ENCODE measurements at places on chromosomes 6 and 20.
A peak's percentile ranks its signal among the peaks of the same experiment; 100 is the strongest.

- DNase-seq: no peak
Measured at GRCh38 chr20:25579081-25579770, 6.1 kb downstream of the NINL start.

GRCh38 chr6:159756508-159756907 lies 5.3 kb upstream of the ACAT2 start:
- DNase-seq: no peak

- no peak for DNase-seq
Measured at GRCh38 chr20:50303573-50304500, 113.2 kb downstream of the CEBPB start.

DNA sequence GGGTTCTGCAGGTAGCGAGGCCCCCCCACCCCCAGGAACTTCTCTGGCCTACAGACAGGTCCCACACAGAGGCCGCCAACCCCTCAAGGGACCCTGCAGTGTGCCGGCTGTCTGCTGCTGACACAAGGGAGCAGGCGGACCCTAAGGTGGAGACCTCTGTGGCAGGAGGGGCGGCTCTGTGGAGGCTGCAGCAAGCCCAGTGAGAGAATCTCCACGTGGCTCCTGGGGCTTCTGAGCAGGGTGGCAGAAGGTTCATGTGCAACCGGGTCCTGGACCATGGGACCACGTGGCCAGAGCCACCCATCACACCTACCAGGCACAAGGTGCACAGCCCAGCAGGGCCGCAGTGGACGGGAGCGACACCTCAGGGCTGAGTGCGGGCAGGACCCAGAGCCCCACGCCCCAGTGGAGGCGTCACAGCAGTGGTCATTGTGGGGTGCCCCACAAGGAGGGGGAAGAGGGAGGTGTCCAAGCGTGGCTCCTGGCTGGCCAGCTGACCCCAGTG lies 4.3 kb downstream of the ARFRP1 start:
- DNase-seq: no peak

DNA sequence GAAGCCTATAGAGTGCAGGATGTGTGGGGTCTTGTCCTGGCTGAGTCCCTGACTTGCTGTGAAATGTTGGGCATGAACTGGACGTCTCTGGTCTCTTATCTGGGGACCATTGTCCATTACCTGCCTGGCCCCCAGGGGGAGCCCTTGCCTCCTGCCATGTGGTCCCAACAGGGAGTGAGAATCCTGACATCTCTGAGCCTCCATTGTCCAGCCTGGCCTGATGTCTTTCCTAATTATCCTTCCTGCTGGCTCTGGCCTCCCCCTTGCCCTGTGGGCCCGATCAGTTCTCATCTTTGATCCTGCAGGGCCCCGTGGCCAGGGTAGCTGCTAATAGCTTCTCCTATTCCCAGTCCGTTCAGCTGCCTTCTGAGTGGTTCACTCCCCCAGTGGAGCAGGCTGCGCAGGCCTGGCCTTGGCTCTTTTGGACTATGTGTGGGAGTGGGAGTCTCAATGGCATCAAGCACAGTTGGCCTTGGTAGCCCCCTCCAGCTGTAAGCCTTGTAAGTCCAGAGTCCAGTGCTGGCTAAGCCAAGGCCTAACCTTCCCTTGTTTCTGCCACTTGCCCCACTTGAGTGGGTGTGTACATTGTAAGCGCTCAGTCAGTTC lies 77.9 kb upstream of the RALY start:
- DNase-seq: peak; percentile 17

- no peak for DNase-seq
Measured at GRCh38 chr6:64415926-64416325, 780.3 kb downstream of the PHF3 start.

DNA sequence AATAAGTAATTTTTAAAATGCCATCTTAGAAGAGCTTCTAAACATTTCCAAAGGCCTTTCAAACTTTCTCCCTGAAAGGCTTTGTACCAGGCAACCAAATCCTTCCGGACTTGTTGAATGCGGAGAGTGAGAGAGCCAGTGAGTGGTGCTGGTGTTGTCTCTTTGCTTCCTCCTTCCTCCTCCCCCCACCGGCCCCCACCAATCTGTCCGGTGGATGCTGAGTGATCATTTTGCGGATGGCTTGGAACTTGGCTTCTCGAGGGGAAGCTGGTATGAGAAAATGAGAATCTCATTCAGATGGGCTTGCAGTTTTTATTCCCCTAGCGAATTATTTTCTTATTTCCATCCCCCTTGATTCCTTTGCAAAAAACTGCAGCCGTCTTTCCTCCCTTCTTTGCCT lies 97.3 kb downstream of the ANKRD60 start:
- DNase-seq: no peak

GRCh38 chr6:40854592-40854991 lies 184.4 kb downstream of the UNC5CL start:
- DNase-seq: no peak

DNA sequence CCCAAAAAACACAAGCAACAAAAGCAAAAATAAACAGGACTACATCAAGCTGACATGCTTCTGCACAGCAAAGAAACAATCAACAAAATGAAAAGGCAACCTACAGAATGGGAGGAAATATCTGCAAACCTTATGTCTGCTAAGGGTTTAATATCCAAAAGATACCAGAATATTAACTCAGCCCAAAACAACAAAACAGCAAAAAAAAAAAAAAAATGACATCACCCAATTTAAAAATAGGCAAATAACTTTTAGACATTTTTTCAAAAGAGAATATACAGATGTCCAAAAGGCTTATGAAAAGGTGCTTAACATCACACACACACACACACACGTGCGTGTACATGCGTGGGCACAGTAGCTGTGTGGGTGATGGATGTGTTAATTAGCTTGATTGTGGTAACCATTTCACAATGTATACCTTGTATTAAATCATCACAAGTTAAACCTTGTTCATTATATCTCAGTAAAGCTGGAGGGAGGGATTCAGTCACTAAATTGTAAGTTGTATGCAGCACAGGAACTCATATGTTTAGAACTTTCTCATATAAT lies 52.4 kb downstream of the QKI start:
- no peak for DNase-seq

DNA sequence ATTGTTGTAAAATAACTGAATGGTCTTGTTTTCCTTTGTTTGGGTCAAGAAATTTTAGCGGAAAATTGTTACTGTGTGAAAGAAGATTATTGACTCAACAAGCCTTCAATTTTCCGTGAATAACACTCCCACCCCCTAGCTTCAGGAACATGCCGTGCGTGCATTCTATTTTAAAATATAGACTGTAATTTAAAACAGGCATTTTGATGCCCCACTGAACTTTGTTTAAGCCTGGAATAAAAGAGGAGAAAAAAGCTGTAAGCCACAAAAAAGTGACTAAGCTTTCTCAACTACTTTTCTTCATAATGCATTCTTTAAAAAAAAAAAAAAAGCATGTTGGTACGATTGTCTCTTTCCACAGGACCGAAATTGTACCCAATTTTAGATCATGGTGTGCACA lies 166.0 kb downstream of the ARID1B start:
- no peak for DNase-seq

DNA sequence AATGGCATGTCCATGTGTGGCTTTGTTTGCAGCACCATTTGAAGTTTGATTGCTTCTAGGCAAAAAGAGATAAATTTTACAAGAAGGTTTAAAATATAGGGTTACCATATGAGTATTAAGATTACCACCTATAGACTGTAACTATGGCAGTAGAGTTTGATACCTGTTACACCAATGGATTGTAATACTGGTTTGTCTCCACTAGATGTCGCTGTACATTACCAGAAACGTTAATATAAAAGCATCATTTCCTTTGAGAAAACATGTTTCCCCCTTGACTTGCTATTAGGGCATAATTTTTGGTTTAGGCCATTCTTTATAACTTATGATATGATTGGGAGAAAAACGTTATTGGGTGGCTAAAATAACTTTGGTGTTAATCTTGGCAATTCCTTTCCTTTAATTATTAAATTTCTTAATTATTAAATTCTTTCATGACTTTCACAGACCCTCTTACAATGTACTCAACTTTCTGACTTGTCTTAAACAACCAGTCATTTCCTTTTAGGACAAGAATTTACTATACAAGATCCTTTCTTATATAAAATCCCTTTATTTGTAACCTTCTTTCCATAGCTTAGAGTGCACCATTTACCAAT lies 42.8 kb downstream of the HLA-DPB1 start:
- DNase-seq: no peak

DNA sequence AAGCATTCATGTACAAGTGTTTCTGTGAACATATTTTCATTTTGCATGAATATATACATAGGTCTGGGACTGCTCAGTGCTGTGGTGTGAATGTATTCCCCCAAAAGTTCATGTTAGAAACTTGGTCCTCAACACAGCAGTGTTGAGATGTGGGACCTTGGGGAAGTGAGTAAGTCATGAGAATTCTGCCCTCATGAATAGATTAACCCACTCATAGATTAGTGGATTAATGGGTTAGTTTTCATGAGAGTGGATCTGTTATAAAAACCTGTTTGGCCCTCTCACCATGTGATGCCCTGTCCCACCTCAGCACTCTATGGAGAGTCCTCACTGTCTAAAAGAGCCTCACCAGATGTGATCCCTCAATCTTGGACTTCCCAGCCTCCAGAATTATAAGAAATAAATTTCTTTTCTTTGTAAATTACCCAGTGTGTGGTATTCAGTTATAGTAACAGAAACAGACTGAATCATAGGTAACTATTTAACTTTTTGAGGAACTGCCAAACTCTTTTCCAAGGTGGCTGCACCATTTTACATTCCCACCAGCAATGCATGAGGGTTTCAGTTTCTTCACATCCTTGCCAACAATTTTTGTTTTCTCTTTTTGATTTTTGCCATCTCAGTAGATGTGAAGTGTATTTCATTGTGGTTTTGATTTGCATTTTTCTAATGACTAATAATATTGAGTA lies 45.3 kb downstream of the QRSL1 start:
- DNase-seq: no peak

DNA sequence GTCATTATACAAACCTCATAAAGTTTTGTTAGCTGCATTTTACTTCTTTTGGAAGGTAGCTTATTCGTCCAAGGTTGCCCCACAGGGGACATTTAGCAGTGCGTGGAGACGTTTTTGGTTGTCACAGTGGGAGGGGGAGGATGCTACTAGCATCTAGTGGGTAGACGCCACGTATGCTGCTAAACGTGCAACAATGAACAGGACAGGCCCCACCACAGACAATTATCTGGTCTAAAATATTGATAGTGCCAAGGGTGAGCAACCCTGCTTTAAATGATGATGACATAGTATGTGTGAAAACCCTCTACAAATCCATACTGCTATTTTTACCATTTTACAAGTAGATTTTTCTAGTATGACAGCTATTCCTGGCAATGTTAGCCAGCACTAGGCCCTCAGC lies 13.9 kb upstream of the GCNT2 start:
- no peak for DNase-seq

GRCh38 chr20:23928788-23929187 lies 49.2 kb upstream of the CST5 start:
- DNase-seq: no peak

DNA sequence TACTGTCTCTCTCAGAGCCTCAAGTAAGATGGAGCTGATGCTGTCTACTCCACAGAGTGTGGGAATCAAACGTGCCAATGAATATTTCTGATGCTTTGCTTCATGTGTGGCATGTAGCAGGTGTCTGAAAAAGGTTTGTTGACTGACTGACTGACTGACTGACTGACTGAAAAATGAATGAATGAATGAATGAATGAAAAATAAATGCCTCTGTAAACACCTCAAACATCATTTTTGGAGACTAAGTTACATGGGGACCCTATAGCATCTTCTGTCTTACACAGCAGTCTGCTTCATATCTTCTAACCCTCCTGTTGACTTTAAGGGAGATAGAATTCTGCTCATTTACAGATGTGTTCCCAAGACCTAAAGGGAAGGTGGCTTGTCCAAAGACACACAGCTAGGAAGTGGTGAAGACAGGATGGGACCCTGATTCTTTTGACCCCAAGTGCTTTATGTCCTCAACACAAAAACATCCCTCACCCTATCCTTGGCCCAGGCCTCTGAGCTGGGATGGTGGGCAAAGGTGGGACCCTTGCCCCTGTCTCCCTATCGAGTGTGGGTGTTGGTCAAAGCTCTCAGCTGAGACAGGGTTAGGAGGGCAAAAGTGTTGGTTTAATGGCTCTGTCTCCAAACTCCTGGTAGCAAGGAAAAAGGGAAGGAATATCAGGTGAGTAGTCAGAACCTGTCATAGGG lies 104.4 kb downstream of the TOX2 start:
- DNase-seq: no peak

DNA sequence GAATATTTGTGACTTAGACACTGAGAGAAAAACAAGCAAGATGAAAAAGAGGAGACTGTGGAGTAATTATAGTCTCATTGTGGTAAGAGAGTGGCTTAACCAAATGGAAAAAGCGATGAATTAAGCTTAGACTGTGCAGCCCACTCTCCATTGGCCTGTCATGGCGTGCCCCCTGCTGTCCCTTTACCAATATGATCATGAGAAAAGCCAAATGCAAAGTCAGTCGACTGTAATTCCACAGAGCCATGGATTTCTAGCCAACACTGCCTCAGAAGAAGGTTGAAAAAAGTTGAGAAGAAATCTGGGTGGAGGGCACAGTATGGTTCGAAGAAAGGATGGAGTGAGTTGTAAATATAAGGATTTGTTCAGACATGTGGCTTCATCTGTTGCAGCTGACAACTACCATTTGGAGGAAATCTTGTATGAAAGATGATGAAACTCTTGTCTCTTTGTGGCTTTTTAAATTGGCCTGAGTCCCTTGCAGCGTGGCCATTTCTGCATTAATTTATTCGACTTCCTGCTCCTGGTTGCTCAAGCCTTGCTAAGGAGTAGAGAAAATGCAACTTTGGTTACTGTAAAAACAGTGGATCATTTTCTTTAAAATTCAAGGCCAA lies 251.4 kb downstream of the DOK5 start:
- DNase-seq: no peak

- DNase-seq: no peak
Measured at GRCh38 chr6:124791156-124791555, 171.1 kb upstream of the RNF217 start.

GRCh38 chr6:35146453-35146852 lies 5.3 kb upstream of the TCP11 start:
- no peak for DNase-seq

DNA sequence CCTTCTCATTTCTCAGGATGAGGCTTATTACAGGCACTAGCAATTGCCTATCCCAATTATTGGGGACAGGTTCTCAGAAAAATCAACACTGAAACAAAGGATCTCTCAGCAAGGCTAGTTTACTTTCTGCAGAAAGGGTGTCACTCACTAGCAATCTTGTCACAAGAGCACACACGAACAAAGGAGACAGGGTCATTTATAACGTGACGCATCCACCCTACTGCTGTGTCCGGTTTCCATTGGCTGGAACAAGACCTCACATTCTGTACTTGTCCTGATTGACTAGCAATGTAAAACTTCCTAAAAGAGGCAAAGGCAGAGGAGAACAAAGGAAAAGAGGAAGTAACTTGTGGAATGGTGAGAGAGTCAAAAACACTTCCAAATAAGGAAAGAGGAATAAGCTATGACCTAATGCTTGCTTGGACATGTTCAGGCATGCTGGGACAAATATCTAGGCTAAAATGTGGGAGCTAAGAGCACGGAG lies 160.2 kb upstream of the STXBP5 start:
- DNase-seq: no peak

- DNase-seq: no peak
Measured at GRCh38 chr20:43972692-43973091, 58.0 kb downstream of the TOX2 start.

GRCh38 chr20:52837378-52837777 lies 134.8 kb upstream of the TSHZ2 start:
- no peak for DNase-seq

- DNase-seq: no peak
Measured at GRCh38 chr20:44057698-44058675, 129.0 kb downstream of the JPH2 start.
